Eye (tissue), 1 donor: ENCODE measurements at places on chromosomes 6 and 20.

DNA sequence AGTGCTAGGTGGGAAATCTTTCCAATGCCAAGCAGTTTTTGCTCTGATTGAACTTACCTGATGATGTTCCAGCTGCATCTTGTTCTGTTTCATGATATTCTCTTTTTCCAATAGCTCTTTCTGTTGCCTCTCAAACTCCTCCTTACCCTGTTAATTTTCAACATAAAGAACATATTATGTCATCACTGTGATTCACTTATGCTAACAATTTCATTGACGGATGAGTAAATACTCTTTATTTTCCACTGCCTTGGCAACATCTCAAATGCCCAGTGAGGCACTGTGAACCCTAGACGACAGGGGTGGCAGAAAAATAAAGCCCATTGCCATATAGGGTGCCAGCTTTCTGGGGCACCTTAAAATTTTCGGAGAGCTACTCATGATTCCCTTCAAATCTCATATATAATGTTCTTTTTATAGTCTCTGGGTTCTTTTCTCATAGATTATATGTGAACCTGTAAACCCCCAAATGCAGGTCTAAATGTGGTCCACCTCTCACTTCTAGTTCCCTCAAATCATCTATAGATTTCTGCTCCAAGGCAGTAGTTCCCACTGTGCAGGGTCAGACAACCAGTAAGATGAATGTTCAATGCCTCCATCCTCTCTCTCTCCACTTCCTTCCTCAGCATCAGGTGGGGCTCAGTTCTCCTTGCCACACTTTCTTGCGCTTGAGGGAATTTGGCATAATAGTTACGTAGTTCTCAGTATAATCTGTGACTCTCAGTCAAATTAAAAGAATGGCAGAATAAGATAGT lies 44.1 kb downstream of the NEDD9 start:
- DNase-seq, result no peak

DNA sequence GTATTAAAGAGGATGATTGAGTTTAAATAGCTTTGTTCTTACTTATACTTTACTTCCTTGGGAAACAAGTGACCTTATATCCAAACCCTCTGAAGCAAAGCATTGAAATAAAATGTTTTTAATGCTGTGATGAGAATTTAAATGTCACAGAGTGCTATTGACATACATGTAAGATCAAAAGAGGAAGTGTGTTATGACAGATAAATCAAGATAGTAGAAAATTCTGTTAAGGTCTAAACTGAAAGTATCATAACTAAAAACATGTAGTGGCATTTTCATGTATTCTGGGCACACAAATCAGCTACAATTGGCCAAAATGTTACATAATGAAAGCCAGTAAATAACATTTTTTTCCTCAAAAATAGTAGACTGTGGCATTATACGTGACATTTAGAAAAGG lies 318.0 kb downstream of the GRIK2 start:
- no peak for DNase-seq

GRCh38 chr6:29916741-29917140 lies 25.6 kb upstream of the HLA-A start:
- DNase-seq, result no peak

- no peak for DNase-seq
Measured at GRCh38 chr6:26163427-26164119, 76.3 kb downstream of the HFE start.

DNA sequence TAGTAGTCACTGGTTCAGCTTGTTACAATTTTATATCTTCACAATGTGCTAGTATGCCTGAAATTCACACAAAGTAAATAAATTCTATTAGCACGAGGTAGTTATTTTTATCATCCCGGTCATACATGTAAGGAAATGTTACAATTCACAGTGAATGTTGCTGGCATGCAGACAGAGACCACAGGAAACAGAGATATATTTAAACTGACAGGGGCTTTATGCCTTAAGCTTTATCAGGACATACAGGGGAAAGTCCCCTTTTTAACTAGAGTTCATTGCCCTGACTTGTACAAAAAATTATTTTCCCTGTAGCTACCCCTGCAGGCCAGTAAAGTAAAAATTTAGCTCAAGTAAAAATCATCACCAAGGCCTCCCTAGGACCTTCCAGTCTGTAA lies 712.0 kb upstream of the NRSN1 start:
- DNase-seq, result peak; percentile 75

DNA sequence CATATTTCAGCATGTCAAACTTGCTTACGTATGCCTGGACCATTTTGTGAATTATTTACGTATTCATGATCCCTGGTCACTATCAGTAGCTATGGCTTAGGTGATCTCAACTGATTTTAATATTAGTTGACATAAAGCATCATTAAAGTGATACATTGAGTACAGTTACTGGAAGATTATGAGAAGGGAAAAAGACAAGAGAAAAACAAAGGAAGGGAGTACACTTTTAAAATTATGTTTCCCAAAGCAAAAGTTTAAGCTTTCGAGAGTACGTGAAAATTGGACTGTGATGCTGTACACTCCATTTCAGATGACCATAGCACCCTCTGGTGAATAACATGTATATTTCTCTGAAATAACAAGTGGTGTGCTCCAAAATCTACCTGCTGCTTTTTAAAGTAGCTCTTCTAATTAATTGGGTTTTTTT lies 215.0 kb upstream of the HSF2 start:
- peak; percentile 72 for DNase-seq

- no peak for DNase-seq
Measured at GRCh38 chr6:127177923-127178231, 59.4 kb downstream of the RSPO3 start.

- no peak for DNase-seq
Measured at GRCh38 chr6:52620055-52620905, 43.4 kb upstream of the TRAM2 start.

- DNase-seq, result peak; percentile 23
Measured at GRCh38 chr6:20559924-20560551, 25.8 kb downstream of the CDKAL1 start.

- peak; percentile 54 for DNase-seq
Measured at GRCh38 chr6:44681761-44682160, 294.3 kb downstream of the CDC5L start.

DNA sequence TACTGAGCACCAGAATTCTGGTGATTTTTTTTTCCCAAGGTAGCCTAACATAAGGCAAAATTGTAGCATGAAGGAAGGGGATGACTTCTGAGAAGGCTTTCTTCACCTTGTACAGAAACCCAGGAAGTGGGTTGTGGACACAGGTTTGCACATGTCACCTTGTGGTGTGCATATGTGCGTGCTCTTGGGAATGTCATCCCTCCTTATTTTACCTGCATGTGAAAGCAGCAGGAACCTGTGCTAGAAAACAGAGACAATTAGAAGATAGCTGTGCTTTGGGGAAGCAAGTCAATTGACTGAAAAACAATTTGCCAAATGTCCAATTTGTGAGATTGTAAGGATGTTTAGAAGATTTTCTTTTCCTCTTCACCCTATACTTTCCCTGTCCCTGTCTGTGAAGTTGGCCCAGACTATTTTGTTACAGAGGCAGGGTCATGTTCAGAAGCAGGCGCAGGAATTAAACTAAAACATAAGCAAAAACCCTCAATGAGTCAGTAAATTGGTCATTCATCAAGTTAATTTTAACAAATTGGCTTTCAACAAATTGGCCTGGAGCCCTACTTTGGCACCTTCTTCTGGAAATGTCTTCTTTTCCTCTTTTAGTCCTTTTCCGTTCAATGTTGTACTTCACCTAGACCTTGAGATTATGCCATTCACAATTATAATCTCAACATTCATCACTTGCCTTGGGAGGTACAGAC lies 261.2 kb downstream of the ADGB start:
- DNase-seq, result no peak

DNA sequence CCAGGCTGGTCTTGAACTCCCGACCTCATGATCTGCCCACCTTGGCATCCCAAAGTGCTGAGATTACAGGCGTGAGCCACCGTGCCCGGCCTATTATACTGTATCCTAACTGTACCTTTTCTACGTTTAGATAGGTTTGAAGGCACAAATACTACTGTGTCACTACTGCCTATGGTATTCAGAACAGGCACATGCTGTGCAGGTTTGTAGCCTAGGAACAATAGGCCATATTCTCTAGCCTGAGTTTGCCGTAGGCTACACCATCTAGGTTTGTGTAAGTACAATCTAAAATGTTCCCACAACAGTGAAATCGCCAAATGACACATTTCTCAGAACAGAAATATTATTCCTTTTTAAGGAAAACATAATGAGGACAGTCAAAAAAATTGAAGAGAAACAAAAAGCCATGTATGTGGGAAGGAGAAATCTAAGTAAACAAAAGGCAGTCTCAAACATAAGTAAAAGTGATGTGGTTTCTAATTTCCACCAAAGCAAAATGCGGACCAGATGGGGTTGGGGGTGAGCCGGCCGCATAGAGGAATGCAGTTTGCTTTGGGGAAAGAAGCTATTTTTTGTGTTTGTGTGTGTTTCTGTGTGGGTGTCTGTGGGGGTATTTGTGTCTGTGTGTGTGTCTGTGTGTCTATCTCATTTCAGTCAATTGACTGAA lies 192.6 kb upstream of the SALL4 start:
- DNase-seq, result peak; percentile 62

DNA sequence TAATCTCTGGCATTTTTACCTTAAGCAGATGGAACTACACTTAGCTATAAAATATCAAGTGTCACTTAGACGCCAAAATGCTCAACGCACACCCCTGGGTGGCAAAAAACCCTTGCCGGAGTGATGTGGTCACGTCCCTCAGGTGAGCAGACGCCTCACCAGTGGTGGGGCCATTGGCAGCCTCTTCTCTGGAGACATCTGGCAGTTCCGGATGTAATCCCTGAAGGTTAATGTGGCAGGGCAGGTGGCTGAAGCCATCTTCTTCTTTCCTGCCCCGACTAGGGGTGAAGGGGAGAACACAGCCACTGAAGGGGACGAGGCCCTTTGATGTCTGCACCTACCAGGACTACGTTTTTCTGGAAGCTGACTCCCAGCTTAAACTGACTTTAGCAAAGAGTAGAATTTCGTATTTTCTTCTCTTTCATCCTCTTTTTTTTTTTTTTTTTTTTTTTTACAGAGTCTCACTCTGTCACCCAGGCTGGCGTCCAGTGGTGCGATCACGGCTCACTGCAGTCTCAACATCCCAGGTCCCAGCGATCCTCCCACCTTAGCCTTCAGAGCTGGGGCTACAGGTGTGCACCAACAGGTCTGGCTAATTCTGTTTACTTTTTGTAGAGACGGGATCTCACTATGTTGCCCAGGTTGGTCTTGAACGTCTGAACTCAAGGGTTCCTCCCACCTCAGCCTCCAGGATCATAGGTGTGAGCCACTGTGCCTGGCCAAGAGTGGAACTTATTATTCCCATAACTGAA lies 152.1 kb downstream of the TTLL2 start:
- no peak for DNase-seq

GRCh38 chr6:119043783-119044182 lies 34.7 kb downstream of the FAM184A start:
- no peak for DNase-seq

DNA sequence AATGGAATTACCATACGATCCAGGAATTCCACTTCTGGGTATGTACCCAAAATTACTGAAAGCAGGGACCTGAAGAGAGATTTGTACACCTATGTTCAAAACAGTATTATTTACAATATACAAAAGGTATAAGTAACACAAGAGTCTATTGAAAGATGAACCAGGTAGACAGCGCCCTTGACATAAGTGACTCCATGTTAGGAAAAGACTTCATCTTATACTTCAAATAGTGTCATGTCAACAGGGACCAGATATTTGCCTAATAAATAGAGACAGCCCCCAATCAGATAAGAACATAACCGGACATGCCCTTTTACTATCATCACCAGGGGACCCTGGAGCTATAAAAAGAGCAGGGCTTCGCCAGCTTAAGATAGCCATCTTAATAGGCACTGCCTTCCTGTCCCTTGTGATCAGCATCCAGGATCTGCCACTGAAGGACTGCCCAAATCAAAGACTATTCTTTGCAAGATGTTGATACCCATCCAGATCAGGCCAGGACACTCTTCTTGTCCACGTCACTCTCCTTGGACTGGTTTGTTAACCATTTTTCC lies 309.0 kb upstream of the SULF2 start:
- DNase-seq, result no peak

GRCh38 chr20:23315099-23315498 lies 35.5 kb upstream of the NXT1 start:
- no peak for DNase-seq

GRCh38 chr6:111461860-111462259 lies 21.2 kb downstream of the REV3L start:
- DNase-seq, result no peak

DNA sequence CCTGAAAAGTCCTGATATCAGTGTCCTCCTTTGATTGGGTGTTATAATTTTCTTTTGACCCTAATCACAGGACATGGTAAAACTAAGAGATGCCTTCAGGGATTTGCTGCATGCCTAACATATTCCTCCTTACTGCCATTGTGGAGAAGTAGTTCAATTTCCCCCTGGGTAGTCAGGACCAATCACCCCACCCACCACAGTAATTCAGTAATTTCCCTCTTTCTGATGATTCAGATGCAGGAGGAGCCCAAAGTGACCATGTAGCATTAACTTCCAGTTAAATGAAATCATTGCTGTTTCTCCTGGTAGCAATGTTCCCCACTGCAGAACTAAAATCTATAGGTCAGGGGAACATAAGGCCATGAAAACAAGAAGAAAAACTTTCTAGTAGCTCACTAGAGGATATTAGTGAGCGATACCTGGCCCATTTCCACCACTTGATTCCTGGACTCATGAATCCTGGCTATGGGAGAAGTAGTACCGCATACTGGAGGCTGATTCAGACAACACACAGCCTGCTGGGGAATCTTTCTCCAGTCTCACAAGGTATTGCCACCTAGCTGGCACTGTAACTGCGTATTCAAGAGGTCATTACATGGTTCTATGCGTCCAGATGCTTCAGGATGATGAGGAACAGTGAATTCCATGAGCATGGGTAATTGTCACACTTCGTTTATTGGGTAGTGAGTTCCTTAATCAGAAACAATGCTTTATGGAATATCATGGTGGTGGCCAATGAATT lies 561.2 kb downstream of the HAO1 start:
- DNase-seq, result no peak

- no peak for DNase-seq
Measured at GRCh38 chr6:37699887-37700619, 2.4 kb upstream of the MDGA1 start.

- no peak for DNase-seq
Measured at GRCh38 chr20:60725311-60725906, 526.7 kb upstream of the CDH4 start.

DNA sequence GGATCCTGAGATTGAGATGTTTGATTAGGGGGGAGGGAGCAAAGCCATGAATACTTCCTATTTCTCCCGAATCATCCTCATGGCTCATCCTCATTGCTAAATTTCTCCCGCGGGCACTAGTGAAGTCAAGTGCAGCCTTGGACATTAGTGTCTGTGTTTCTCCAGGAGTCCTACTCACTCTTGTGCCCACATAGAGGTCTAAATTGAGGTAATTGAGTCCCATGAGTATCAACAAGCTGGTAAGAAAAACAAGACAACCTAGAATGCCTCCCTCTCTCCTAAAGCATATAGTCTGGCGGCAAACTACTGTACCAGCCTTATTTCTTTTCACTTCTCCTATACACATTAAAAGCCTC lies 420 bp downstream of the CENPQ start:
- no peak for DNase-seq

DNA sequence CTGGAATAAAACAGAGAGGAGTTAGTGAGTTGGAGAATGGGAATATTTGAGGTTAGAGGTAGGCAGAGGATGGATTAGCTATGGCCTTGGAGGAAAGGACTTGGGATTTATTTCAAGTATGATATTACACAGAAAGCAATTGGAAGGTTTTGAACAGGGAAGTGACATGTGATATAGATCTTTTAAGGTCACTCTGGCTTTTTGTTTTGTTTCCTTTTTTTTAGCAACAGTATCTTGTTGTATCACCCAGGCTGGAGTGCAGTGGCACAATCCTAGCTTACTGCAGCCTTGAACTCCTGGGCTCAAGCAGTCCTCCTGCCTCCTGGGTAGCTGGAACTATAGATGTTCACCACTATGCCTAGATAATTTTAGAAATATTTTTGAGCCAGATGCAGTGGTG lies 190.3 kb downstream of the UTRN start:
- no peak for DNase-seq
